Left lung (tissue), 14 donors: ENCODE measurements at places on chromosomes 11 and 22. TPM values are rescaled to one million over a fixed set of nuclear protein-coding genes. Genes with fewer than 3 reads are reported as not detected.

- no peak for DNase-seq
- H3K4me3 ChIP-seq, result no peak overlapping the region
- H3K27ac ChIP-seq, result peak overlapping the region; percentile 53
- H3K36me3 ChIP-seq, result no peaks in the 10 kb centered on the region
- H3K4me1 ChIP-seq, result no peaks in the 10 kb centered on the region
- no peaks in the 10 kb centered on the region for H3K27me3 ChIP-seq
Observed at GRCh38 chr11:123457187-123457770, 27.2 kb downstream of the GRAMD1B start.

The OR52N5 gene
- not detected for total RNA-seq

DNA sequence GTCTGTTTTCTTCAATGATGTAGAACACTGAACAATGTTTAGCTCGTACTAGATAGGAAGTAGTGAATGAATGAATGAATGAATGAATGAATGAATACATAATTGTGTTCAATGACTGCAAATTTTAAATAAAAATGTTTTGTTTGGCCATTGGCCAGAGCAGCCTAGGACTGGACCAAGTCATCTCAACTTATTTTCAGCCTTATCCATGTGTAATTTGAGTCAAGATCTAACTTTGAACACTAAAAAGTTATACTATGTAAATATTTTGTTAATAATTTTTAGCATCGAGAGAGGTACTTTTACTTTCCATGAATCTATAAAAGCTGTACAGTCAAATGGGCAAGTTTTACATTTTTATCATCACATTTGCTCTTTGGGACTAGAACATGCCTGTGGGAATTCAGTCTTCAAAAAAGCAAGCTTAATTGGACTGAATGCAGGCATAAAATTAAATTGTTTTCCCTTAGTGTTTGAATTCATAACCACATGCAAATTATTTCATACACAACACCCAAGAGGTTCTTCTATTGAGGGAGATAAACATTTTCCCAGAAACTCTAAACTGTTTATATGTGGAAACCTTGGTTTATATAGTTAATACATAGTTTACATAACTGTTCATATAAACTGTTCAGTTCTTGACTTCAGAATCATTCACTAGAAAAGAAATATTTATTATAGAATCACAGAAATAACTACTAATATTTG, 222.1 kb upstream of the ANO3 start:
- no peaks in the 10 kb centered on the region for H3K27me3 ChIP-seq
- H3K27ac ChIP-seq, result no peak overlapping the region
- DNase-seq, result no peak
- H3K4me1 ChIP-seq, result no peaks in the 10 kb centered on the region
- H3K36me3 ChIP-seq, result no peaks in the 10 kb centered on the region

GRCh38 chr22:43302531-43303041, 40.6 kb downstream of the SCUBE1 start:
- no peaks in the 10 kb centered on the region for H3K27me3 ChIP-seq
- H3K4me1 ChIP-seq, result no peaks in the 10 kb centered on the region
- no peaks in the 10 kb centered on the region for H3K36me3 ChIP-seq
- H3K27ac ChIP-seq, result no peak overlapping the region
- no peak overlapping the region for H3K4me3 ChIP-seq

- peak overlapping the region; percentile 79 for H3K4me3 ChIP-seq
- no peaks in the 10 kb centered on the region for H3K27me3 ChIP-seq
- H3K36me3 ChIP-seq, result peaks cover 8% of the 10 kb centered on the region
- peak overlapping the region; percentile 74 for H3K27ac ChIP-seq
Observed at GRCh38 chr22:46149512-46150033, 753 bp upstream of the PPARA start.

DNA sequence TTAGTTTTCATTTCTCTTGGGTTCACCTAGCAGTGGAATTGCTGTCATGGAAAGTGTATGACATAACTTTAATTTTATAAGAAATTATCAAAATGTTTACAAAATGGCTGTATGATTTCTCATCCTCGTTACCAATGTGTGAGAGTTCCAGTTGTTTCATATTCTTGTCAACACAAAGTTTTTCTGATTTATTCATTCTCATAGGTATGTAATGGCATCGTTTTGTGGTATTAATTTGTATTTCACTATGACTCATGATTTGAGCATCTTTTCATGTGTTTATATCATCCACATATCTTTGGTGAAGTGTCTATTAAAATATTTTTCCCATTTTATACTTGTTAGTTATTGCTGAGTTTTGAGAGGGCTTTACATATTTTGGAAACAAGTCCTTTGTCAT, 5.5 kb downstream of the FAM111B start:
- no peaks in the 10 kb centered on the region for H3K27me3 ChIP-seq
- peaks cover 2% of the 10 kb centered on the region for H3K4me1 ChIP-seq
- no peak overlapping the region for H3K4me3 ChIP-seq
- no peaks in the 10 kb centered on the region for H3K36me3 ChIP-seq

- no peaks in the 10 kb centered on the region for H3K27me3 ChIP-seq
- no peak for DNase-seq
- H3K27ac ChIP-seq, result no peak overlapping the region
- no peaks in the 10 kb centered on the region for H3K4me1 ChIP-seq
- no peaks in the 10 kb centered on the region for H3K36me3 ChIP-seq
Observed at GRCh38 chr22:20627432-20627831, 120.0 kb downstream of the MED15 start.

DNA sequence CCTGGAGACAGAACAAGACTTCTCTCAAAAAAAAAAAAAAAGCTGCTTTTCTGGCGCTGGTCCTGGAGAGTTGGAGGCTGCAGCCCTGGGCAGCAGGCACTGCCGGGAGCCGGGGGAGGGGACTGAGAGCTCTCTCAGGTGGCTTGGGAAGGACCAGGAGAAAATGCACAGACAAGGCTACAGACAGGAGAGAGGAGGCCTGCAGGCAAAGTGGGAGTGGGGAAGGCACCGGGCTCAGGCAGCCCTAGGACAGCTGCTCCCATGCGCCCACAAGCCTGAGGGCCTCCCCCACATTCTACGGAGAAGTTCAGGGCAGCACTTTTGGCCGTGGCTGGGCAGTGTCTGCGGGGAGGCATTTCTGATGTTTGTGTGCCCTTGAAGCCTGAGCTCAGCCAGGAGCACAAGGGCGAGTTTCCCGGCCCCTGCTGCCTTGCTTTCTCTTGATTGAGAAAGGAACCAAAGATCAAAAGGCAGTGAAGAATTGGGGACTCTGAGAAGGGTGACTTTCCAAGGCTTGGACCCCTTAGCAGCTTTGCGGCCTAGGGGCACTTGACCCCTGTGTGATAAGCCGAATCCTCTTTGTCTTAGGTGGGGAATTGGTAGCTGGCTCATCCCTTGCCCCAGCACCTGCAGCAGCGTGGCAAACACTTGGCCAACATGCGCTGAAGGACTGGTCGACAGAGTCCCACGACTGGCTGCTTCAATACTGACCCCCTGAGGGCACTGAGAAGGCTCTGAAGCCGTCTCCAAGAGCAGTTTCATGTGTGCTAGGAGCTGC, 35.3 kb downstream of the PPM1F start:
- no peaks in the 10 kb centered on the region for H3K4me1 ChIP-seq
- no peak for DNase-seq
- H3K27me3 ChIP-seq, result no peaks in the 10 kb centered on the region
- no peak overlapping the region for H3K27ac ChIP-seq
- H3K36me3 ChIP-seq, result no peaks in the 10 kb centered on the region
- no peak overlapping the region for H3K4me3 ChIP-seq

The MMP13 gene
- total RNA-seq, result not detected

DNA sequence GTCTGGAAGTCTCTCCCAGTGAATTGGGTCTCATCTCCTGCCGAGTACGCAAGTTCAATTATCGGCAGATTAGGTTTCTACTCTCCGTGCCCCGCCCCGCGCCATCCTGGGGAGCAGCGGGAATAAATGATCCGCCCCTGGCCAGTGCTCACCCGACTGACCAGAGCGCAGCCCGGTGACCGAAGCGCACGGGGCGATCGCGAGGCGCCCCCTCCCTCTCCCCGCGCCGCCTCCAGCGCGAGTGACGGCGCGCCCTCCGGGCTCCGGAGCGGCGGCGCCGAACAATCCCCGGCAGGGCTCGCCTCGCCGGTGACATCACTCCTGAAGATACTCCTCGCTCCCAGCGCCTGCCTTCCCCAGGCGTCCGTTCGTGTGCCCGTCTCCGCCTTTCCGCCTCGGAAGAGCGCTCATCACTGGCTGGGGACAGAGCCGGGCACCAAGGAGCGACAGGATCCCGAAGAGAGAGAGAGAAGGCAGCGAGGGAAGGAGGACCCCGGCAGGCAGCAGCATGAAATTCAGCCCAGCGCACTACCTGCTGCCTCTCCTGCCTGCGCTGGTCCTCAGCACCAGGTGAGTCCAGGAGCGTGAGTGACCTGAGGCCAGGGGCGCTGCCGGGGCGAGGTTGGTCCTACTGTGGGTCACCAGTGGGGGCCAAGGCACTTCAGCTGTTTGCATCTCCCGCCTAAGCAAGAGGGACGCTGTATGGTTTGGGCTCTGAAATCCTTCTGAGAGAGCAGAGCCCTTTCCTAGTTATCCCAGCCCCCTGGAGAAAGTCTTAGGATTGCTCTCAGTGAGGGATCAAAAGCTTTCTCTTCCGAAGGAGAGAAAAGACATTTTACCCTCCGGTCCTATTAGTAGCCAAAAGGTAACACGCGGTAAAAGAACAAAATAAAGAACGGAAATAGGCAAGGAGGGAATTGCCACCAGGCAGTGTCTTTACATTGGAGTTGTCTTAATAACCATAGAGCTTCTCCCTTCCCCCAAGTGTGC, at the start of gene LUZP2:
LUZP2 (plus strand) TSS at position 318 of the 990 bp plus-strand sequence.
- H3K27me3 ChIP-seq, result peaks cover 29% of the 10 kb centered on the region
- H3K4me1 ChIP-seq, result no peaks in the 10 kb centered on the region
- no peaks in the 10 kb centered on the region for H3K36me3 ChIP-seq
- H3K4me3 ChIP-seq, result peak within 1 kb of the TSS; percentile 25
- H3K27ac ChIP-seq, result no peak within 1 kb of the TSS

The NUDT8 gene
- total RNA-seq, result 18.1 TPM

- H3K27ac ChIP-seq, result peak overlapping the region; percentile 18
- no peaks in the 10 kb centered on the region for H3K4me1 ChIP-seq
- peaks cover 70% of the 10 kb centered on the region for H3K36me3 ChIP-seq
Observed at GRCh38 chr11:73680687-73681086, 34.3 kb downstream of the PLEKHB1 start.

- no peak overlapping the region for H3K27ac ChIP-seq
- no peaks in the 10 kb centered on the region for H3K4me1 ChIP-seq
- H3K36me3 ChIP-seq, result no peaks in the 10 kb centered on the region
- no peak for DNase-seq
- H3K27me3 ChIP-seq, result peaks cover 15% of the 10 kb centered on the region
Observed at GRCh38 chr11:45489281-45489905, 176.0 kb downstream of the CHST1 start.

DNA sequence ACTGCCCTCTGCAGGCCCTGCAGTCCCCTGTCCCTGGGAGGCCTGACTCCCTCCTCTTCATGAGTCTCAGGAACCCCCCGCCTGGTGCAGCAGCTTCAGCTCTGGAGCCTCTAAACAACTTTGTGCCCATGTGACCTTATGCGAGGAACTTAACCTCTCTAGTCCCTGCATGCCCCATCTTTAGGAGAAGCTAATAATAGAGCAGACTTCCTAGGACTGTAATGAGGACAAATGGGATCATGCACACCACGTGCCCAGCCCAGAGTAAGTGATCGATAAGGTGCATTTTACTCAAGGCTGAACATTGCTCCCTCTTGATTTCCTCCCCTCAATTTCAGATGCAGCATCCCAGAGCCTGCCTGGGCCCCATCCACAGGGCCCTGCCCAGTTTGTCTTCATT, 19.0 kb downstream of the KCNJ4 start:
- no peaks in the 10 kb centered on the region for H3K36me3 ChIP-seq
- no peak overlapping the region for H3K27ac ChIP-seq
- no peaks in the 10 kb centered on the region for H3K4me1 ChIP-seq

The LYVE1 gene
- total RNA-seq, result 40.5 TPM

DNA sequence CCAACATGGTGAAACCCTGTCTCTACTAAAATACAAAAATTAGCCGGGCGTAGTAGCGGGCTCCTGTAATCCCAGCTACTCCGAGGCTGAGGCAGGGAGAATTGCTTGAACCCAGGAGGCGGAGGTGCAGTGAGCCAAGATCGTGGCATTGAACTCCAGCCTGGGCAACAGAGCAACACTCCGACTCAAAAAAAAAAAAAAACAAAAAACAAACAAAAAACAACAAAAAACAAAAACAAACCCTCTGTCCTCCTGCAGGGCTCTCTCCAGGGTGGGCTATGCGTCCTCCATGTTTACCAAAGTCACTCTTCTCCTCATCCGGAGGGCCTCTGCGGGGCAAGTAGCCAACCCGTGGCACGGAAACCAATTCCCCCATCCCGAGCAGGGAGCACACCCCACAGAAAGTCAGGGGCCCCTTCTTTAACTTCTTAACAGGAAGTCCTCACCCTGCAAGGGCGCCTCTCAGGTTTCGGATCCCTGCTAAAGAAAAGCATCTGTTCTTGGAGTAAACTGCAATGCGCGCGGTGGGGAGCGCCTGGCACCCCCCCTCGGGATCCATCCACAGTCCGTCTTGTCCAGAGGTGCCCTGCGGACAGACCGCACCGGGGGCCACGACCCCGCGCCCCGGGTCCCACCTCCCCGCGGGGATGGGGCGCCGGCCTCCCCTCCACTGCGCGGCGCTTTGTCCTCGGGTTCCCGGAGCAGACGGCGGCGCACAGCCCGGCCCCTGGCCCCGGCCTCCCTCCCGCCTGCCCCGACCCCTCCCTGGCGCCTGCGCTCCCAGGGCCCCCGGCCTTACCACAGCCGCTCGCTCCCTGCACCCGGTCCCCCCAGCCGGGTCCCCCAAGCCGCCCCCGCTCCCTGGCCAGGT, 712 bp downstream of the CERK start:
- peak overlapping the region; percentile 92 for H3K4me3 ChIP-seq
- peak overlapping the region; percentile 83 for H3K27ac ChIP-seq
- H3K36me3 ChIP-seq, result no peaks in the 10 kb centered on the region
- H3K4me1 ChIP-seq, result peaks cover 64% of the 10 kb centered on the region
- H3K27me3 ChIP-seq, result no peaks in the 10 kb centered on the region

The NXPE1 gene
- not detected for total RNA-seq
